ENCODE measurements at places on chromosomes 11 and 22.

DNA sequence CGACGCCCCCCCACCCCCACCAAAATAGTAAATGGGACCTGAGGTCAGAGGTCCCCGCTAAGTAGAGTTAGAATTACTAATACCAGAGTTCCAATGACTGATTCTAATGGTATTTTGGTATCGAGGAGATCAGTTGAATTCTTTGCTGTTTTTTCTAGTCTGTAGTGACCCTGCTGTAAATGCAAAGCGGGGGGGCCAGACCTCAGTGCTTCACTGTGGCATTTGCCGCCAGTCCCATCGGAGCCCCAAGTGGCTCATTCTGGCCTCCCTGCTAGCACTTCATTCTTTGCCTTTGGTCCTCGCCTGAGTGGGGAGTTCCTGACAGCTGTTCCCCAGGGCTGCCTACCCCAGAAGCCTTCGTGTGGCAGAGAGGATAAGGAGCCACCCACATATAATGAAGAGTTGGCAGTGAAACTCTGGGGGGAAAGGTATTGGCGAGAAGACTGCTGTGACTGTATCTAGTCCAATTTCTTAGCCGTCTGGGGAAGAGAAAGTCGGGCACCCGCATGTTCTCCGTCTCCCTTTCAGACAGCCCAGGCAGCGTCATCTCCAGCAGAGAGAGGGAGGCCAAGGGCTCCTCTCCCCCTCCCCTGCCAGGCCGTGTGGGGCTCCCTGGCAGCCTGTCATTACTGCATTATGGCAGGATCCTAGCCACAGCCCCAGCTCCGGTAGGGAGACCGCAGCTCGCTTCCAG lies 19.4 kb upstream of the CABP7 start:
- H3K4me1 ChIP-seq = no peaks in the 10 kb centered on the region
- H3K27me3 ChIP-seq = no peaks in the 10 kb centered on the region
- no peak overlapping the region for H3K27ac ChIP-seq
- peaks cover under 1% of the 10 kb centered on the region for H3K36me3 ChIP-seq
- DNase-seq = no peak
- no peak overlapping the region for H3K4me3 ChIP-seq

- H3K4me1 ChIP-seq = no peaks in the 10 kb centered on the region
- no peaks in the 10 kb centered on the region for H3K27me3 ChIP-seq
- H3K4me3 ChIP-seq = no peak overlapping the region
- H3K36me3 ChIP-seq = no peaks in the 10 kb centered on the region
Measured at GRCh38 chr22:27626675-27627443, 174.7 kb downstream of the MN1 start.

GRCh38 chr22:27687984-27688545 lies 113.5 kb downstream of the MN1 start:
- no peaks in the 10 kb centered on the region for H3K36me3 ChIP-seq
- no peak overlapping the region for H3K4me3 ChIP-seq
- H3K27me3 ChIP-seq = no peaks in the 10 kb centered on the region
- no peak for DNase-seq
- H3K4me1 ChIP-seq = peaks cover 25% of the 10 kb centered on the region

DNA sequence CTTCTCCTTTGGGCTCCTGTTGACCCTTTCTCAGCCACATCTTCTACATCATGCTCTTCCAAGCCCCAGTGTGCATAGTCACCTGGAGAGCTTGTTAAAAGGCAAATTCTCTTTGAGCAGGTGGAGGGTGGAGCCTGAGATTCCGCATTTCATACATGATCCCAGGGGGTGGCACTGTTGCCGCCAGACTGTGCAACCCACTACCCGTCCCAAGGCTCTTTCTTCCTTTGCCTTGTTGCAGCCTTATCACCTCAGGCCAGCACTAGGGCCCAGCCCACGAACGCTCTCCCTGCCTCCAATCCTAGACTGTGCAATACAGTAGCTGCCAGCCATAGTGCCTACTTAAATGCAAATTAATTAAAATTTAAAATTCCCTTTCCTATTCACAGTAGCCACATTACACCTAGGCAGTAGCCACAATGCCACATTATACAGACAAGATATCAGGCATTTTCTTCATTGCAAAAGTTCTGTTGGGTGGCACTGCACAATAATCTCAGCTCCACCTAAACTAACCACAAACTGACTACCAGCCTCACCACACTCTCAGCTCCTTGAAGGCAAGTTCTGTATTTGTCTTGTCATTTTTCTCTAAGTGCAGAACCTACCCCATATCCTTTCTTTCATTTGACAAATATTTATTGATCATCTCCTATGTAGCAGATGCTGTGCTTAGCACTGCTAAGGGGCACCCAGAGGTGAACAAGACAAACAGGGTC lies 4.6 kb upstream of the KCNJ5 start:
- H3K4me1 ChIP-seq = peaks cover 13% of the 10 kb centered on the region
- no peaks in the 10 kb centered on the region for H3K27me3 ChIP-seq
- DNase-seq = no peak
- H3K27ac ChIP-seq = no peak overlapping the region

- H3K27ac ChIP-seq = no peak overlapping the region
- no peaks in the 10 kb centered on the region for H3K4me1 ChIP-seq
- no peak for DNase-seq
- H3K27me3 ChIP-seq = no peaks in the 10 kb centered on the region
- no peaks in the 10 kb centered on the region for H3K36me3 ChIP-seq
- H3K4me3 ChIP-seq = no peak overlapping the region
Measured at GRCh38 chr11:36930256-36930655, 332.2 kb upstream of the RAG2 start.
